Smooth muscle cell of the pulmonary artery (primary cell): ENCODE measurements at places on chromosomes 6 and 20. TPM values are rescaled to one million over a fixed set of nuclear protein-coding genes. Genes with fewer than 3 reads are reported as not detected.

PLCB4 gene
- 4.8 and 6.9 TPM in 2 replicates for total RNA-seq

LAMA2 gene
- total RNA-seq, result 75.8 and 85.8 TPM in 2 replicates

BTNL2 gene
- total RNA-seq, result not detected in 2 replicates

RHAG gene
- total RNA-seq, result not detected in 2 replicates

DOK5 gene
- total RNA-seq, result 31.3 and 55.3 TPM in 2 replicates

CCNC gene
- 30.9 and 51.5 TPM in 2 replicates for total RNA-seq

ACTL10 gene
- 2.3 and 3.5 TPM in 2 replicates for total RNA-seq

NKX2-2 gene
- total RNA-seq, result not detected in 2 replicates

CRISP3 gene
- not detected in 2 replicates for total RNA-seq

E2F1 gene
- 4.3 and 4.6 TPM in 2 replicates for total RNA-seq

GNRH2 gene
- 0.26 and 0.43 TPM in 2 replicates for total RNA-seq

GUCA1A gene
- not detected in 2 replicates for total RNA-seq

MICB gene
- total RNA-seq, result 14.8 and 15.8 TPM in 2 replicates

RAET1L gene
- total RNA-seq, result not detected in 2 replicates

IL20RA gene
- 0.07 and 0.20 TPM in 2 replicates for total RNA-seq

ZSCAN23 gene
- 4.7 TPM in 2 replicates for total RNA-seq

IPCEF1 gene
- 0.07 TPM in 1 of 2 replicates, not detected in the other for total RNA-seq

NMBR gene
- total RNA-seq, result 0.07 TPM in 2 replicates

OPRL1 gene
- 2.3 and 2.4 TPM in 2 replicates for total RNA-seq

PCK1 gene
- 0.52 TPM in 1 of 2 replicates, not detected in the other for total RNA-seq

TREML4 gene
- not detected in 2 replicates for total RNA-seq

RSPH9 gene
- 0.83 and 1.3 TPM in 2 replicates for total RNA-seq

PKIB gene
- total RNA-seq, result 6.5 and 35.7 TPM in 2 replicates

ESF1 gene
- 9.8 and 10.7 TPM in 2 replicates for total RNA-seq

BPIFB1 gene
- 0.07 TPM in 1 of 2 replicates, not detected in the other for total RNA-seq

RIMS1 gene
- 2.3 and 3.6 TPM in 2 replicates for total RNA-seq

MEI4 gene
- total RNA-seq, result not detected in 2 replicates

TFAP2B gene
- 0.13 and 2.8 TPM in 2 replicates for total RNA-seq

ZSWIM3 gene
- 5.0 and 5.1 TPM in 2 replicates for total RNA-seq

GPLD1 gene
- total RNA-seq, result 0.33 and 0.46 TPM in 2 replicates

CLIC1 gene
- 417 and 463 TPM in 2 replicates for total RNA-seq

SLC9A8 gene
- 10.0 and 12.5 TPM in 2 replicates for total RNA-seq

SNAP25 gene
- total RNA-seq, result 0.53 and 1.1 TPM in 2 replicates

FNDC11 gene
- total RNA-seq, result 0.46 and 0.50 TPM in 2 replicates

ULBP1 gene
- 0.07 and 0.17 TPM in 2 replicates for total RNA-seq

CCN6 gene
- total RNA-seq, result 0.10 TPM in 1 of 2 replicates, not detected in the other

FRMD1 gene
- not detected in 2 replicates for total RNA-seq

PHACTR1 gene
- 0.33 and 1.6 TPM in 2 replicates for total RNA-seq

C6orf58 gene
- not detected in 2 replicates for total RNA-seq

SPATA2 gene
- 2.8 and 3.6 TPM in 2 replicates for total RNA-seq
